HCEC 1CT (cell line): ENCODE measurements at places on chromosomes 6 and 20.
A peak's percentile ranks its signal among the peaks of the same experiment; 100 is the strongest.

GRCh38 chr6:157996201-157996712 is 14.6 kb downstream of the SYNJ2 start:
- no peak for DNase-seq

DNA sequence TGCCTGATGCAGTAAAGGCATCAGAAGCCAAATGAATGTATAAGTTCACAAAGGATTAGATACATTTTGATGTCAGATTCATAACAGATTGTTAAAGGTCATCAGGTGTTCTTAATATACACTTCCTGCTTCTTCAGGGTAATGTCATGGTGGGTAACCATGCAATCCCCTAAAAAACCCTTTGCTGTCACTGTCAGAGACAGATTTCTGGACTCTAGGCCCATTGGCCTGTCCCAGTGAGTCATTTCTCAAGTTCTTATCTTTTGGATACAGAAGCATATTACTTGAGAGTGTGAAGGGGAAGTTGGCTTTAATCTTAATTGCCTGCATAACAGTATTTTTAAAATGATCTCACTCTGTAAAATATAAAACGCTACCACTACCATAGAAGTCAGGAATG is 895.6 kb upstream of the MAP3K7 start:
- no peak for DNase-seq

- no peak for DNase-seq
Observed at GRCh38 chr6:150343434-150343833, 25.4 kb upstream of the IYD start.

DNA sequence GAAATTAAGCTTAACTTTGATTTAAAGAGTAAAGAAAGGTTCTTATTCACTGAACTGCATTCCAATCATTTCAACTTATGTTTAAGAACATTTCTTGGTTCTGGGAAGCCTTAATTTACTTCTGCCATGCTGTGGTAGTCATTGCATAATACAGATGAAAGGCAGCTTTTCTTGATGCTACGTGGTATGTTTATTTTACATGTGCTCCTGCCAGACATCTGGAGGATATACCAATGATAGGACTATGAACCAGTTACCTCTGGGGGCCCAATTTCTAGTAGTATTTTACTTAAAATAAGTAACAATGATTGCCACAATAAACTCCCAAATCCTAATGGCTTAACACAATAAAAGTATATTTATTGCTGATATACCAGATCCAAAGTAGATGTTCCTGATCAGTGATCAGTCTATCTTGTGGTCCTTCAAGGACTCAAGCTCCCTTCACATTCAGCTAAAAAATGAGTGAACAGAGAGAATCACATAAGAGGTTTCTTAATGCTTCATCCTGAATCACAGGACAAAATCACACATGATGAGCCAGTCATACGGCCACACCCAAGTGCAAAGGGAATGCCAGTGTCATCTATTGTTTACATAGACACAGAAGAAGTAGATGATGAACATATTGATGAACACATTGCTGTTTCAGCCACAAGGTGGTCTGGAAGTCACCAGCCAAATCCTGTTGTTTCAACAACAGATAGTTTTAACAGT is 56.5 kb upstream of the CCN2 start:
- DNase-seq, result peak; percentile 67

GRCh38 chr6:31530659-31531058 is 1.9 kb downstream of the MCCD1 start:
- DNase-seq, result no peak

- no peak for DNase-seq
Observed at GRCh38 chr20:63084563-63084927, 77.8 kb upstream of the BHLHE23 start.

- DNase-seq, result peak; percentile 41
Observed at GRCh38 chr6:24524805-24525204, 30.0 kb downstream of the ALDH5A1 start.

- no peak for DNase-seq
Observed at GRCh38 chr20:18611492-18611891, 23.6 kb downstream of the DTD1 start.
